ENCODE measurements at places on chromosomes 16 and 17.

- DNase-seq = no peak
Measured at GRCh38 chr17:3695723-3696411, at the start of gene P2RX5. Gene P2RX5, minus strand, starts transcription at chr17:3696155. Its CDS starts 150 bp downstream, at chr17:3696005.

GRCh38 chr17:78641243-78641642 is 64.0 kb upstream of the DNAH17 start:
- no peak for DNase-seq

DNA sequence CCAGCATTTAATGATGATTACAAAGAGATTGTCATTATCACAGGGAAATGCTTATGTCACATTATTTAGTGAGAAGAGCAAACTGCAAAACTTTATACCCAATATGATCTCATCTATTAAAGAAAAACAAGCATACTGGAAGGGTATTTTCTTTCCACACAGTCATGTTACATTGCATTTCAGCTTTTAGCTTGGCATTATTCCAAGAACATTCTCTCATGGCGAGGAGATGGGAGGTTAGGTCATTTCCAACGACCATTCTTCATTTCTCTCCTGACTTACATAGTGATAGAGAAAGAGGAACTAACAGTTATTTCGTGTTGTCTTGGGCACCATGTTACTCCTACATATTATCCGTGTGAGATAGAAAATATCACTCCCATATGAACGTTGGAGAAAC is 309.4 kb upstream of the XYLT1 start:
- DNase-seq = no peak

DNA sequence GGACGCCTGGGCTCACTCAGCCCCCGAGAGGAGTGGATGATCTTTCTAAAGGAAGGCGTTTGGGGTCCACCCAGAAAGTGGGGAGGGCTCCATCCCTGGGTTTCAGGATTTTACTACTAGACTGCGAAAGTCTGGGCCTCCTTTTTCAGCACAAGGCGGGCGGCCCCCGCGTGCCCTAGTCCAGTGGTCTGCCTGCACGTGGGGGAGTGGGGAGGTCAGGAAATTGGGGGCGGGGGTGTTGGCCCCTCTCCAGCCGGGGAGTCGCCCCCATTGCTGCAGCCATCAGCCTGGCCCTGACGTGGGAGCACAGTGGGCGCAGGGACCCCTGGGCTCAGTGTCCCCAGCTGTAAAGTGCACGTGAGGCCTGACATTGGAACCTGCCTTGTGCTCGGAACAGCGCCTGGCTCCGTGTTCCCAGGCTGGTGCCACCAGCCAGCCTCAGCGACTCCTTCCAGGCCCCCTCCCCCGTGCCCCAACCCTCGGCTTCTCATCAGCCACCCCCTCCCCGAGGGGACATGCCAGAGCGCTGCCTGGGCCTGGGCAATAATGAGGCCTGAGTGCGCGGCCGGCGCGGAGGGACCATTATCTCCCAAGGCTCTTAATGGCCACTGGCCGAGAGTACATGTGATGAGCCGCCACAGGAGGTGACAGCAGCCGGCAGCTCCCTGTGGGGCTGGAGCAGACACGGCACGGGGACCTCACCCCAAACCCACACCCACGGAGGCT is 2.4 kb upstream of the C1QTNF8 start:
- DNase-seq = no peak

GRCh38 chr17:65809366-65809765 is 247.9 kb upstream of the AXIN2 start:
- no peak for DNase-seq

DNA sequence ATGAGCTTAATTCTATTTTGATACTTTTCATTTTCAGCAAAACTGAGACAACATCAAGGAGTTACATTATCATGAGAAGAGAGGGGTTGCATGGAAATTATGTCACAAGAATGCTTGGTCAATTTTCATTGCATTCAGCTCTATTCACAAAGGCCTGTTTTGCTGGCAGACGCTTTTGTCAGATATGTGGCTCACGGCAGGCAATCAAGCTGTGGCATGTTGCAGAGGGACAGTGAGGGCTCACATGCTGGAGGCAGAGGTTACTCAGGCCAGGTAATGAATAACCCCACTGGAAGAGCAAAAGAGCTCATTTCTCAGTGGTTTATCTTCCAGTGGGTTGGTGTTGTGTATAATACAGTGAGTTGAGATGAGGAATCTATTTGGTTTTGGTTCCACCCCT is 98.7 kb upstream of the RBFOX1 start:
- DNase-seq = no peak

GRCh38 chr17:34673995-34674890 is 94.9 kb downstream of the TMEM132E start:
- DNase-seq = no peak

DNA sequence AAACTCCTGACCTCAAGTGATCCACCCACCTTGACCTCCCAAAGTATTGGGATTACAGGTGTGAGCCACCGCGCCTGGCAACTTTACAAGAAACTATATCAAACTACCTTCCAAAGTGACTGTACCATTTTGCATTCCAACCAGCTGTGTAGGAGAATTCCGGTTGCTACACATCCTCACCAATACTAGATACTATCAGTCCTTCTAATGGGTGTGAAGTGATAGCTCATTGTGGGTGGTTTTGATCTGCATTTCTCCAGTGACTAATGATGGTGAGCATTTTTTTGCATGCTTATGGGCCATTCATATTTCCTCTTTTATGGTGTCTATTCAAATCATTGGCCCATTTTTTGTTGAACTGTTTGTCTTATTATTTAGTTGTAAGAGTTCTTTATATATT is 37.7 kb downstream of the SCNN1B start:
- DNase-seq = no peak

Measured in HS-27A (cell line).